ENCODE measurements at places on chromosomes 11 and 22.

GRCh38 chr11:128324531-128325141, 262.7 kb downstream of the ETS1 start:
- DNase-seq, result peak; percentile 37

- peak; percentile 43 for DNase-seq
Observed at GRCh38 chr22:19040391-19040861, 81.8 kb downstream of the DGCR2 start.

- DNase-seq, result no peak
Observed at GRCh38 chr11:113725407-113725806, 19.3 kb upstream of the TMPRSS5 start.

DNA sequence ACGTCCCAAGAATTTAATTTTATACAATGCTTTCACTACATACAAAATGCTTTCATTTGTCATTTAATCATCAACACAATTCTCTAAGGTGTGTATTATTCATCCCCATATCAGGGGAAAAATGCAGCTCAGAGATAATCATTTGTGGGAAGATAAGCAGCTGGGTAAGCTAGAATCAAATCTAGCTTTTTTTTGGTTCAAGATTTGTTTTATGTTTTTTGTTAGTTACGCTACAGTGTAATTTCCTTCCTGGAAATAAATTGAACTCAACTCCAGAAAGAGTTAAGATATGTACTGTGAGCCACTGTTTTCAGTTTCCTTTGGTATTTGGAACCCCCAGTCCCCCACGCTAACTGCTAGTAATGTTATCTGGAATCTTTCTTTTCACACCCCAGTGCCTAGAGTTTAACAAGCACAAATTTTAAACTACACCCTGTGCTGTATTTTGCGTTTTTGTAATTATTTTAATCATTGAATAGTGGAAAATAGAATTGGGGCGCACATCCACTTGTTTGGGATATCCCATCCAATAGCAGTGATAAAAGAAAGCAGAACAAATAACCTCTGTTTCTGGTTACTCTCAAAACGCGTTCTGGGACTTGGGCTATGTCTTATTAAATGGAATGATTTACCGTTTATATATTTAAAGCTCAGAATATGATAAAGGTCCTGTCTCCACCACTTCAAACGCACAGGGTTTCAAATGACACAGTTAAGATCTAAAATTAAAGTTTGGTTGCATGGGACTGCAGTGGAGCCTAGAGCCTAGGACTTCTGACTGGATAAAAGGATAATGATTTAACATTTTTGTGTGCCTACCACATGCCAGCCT, 2.1 kb upstream of the HSPA8 start:
- no peak for DNase-seq

DNA sequence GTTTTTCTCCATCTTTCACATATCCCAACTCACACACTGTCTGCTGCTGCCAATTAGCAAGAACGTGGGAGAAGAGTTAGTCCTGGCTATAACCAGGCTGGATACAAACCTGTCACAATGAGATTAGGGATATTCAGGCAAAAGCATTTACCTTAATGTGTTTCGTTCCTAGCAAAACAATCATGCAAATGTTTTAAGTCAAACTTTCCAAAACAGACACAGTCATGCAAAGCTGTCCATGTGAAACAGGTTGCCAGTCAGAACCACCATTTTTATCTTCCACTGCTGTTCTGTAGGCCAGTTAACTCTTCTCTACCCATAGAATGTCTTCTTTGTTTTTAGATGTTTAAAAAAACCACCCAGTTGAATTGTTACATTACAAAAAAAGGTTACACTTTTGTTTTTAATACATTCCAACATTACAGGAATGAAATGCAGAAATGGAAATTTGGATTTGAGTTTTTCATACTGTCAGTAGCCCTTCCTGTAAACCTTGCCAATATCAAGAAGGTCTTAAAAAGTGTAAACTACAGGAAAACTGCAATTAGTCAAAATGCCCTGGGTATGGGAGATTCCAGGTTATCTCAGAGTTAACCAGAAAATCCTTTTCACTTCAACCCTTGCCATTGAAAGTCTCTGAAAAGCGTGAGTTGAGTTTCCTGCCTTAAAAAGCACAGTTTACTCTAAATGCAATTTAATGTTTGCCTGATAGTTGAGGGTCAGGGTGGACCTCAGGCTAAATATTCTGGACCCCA, 34.2 kb upstream of the LDLRAD3 start:
- DNase-seq, result no peak

- no peak for DNase-seq
Observed at GRCh38 chr11:60274416-60274815, 6.0 kb upstream of the MS4A4A start.

DNA sequence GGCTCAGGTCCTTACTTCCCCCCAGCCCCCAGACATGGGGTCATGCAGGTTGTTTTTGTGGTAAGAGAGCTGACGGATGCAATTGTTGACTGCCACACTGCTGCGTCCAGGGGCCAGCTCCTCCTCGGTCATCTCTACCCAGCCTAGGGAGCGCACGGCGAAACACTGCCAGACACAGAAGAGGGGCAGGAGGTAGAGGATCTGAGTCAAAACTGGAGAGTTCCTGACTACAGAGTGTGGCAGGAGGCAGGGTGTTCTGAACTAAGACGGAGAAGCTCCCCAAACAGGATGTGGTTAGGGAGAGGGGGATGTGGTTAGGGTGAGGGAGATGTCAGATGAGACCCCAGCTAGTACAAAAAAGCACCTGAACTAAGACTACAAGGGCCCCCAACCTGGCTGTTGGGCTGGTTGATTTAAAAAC, 12.3 kb downstream of the SMPD1 start:
- DNase-seq, result no peak

GRCh38 chr22:43270314-43270908, 72.8 kb downstream of the SCUBE1 start:
- no peak for DNase-seq
